ENCODE measurements at places on chromosomes 3 and 15. TPM values are rescaled to one million over a fixed set of nuclear protein-coding genes. Genes with fewer than 3 reads are reported as not detected.

The PLIN1 gene
- 0.27 TPM for total RNA-seq

DNA sequence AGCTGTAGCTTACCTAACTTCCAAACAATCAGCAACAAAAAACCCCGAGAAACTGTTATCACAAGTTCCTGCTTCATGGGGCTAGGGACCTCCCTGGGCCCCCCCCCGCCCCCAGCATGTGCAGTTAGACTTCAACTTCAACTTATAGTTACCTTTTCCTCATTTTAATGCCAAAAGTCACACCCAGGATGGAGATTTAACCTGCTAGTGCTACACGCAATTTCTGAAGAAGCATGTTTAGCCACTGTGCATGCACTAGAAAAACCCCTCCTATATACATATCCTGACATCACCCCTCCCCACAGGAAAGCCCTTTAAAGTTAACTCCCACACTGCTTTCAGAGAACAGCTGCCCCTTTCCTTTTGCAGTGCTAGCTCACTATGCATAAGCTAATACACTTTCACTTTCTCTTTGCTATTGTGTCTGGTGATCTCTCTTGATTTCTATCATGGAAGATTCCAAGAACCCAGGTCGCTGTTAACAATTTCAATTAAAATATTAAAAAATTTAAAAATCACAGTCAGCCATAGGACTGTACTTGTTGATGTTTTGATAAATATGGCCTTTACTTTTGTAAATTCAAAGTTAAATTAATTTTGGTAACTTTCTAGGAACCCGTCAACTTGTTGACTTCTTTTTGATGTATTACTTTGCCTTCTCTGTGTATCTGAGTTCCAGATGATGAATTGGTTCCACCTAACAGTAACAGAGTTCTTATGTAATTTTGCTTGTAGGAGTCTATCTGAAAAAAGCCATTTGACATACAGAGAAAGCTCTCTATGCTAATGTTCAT is 75.2 kb upstream of the ACAD9 start:
- no peak for DNase-seq

GRCh38 chr15:77753281-77753873 is 120.7 kb upstream of the LINGO1 start:
- peak; percentile 75 for DNase-seq

The MASP1 gene
- total RNA-seq, result 1.4 TPM

DNA sequence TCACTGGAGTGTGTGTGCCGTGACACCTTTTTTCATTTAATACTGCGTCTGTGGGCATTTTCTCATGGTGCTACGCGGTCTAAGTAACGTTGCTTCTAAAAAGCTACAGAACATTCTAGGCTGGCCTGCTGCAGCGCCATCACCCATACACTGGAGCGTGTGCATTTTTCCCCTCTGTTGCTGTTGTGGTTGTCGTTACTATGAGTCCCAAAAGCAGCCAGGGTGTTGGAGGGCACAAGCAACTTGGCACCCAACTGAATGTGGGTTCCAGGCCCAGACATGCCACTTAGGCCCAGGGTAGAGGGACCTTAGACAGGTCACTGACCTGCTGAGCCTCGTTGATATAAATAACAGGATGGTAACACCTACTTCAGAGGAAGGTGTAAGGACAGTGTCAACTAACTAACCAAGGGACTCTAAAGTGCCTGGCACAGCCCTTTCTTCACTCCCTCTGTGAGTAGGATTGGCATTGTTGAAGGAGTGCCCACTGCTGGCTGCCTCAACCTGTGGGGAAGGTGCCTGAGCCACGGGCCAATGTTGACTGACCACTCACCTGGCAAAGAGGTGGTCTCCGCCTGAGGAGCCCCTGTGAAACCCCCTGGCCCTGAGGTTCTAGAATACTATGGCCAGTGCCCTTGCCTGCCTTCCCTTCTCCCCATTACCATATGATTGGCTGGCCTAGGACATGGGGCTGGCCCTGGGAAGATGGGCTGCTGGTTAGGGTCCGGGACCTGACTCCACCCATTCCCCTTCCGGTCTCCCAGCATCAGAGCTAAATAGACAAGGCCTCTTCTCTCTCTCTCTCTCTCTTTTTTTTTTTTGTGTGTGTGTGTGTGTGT is 3.5 kb downstream of the CSK start:
- no peak for DNase-seq

- no peak for DNase-seq
These were observed 43.7 kb upstream of the NDUFB4 start for GRCh38 chr3:120552184-120553172.

The SOX14 gene
- total RNA-seq, result 0.44 TPM

The GOLGA8G gene
- total RNA-seq, result not detected

- no peak for DNase-seq
These were observed 34.2 kb downstream of the TXNRD3 start for GRCh38 chr3:126620738-126621137.

GRCh38 chr15:74568594-74568993 is 27.6 kb downstream of the ARID3B start:
- no peak for DNase-seq

The PRSS50 gene
- 4.8 TPM for total RNA-seq

DNA sequence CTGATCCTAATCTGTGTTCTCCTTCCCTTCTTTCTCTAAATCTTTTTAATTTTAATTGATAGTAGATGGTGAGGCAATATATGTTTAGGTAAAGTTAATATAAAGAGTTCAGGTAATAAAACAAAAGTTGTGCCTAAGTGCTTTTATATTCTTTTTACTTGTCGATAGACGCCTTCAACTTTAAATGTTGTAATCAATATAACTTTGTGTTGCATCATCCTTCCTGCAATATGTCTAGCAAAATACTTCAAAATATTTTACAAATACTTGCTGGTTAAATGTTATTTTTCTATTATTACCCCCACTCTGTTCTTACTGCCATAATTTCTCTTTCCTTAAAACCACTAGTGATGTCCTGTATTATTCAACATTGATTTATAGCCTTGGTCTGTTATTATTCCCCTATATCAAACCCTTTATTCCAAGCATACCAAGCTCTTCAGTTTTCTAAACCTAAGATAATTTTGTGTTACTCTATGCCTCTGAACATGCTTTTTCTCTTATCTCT is 92.4 kb downstream of the NAALADL2 start:
- no peak for DNase-seq

DNA sequence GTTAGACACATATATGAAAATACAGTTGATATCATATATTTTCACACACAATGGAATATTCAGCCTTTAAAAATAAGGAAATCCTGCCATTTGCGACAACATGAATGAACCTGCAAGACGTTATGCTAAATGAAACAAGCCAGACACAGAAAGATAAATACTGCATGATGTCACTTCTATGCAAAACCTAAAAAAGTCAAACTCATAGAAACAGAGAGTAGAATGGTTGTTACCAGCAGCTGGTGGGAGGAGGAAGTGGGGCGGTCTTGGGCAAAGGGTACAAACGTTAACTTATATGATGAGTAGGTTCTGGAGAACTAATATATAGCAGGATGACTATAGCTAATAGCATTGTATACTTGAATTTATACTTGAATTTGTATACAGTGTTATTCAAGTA is 213.2 kb upstream of the NR2F2 start:
- no peak for DNase-seq

DNA sequence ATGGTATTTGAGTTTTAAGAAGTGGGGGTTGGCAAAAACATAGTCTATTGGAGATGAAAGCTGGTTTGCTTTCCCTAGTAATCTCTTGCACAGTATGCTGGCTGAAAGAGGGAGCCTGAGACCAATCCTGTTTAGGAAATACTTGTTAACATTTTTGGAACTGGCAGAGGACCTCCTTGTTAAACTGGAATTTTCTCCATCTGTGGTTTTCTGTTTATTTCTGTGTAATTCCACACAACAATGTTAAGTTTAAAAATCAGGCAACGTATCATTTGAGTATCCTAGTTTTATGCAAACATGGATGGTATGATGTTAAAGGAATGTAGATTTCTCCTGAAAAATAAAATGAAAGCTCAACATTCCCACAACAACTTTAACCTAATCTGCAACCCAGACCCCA is 536.0 kb upstream of the TBL1XR1 start:
- no peak for DNase-seq

- no peak for DNase-seq
These were observed 315.0 kb upstream of the LRRFIP2 start for GRCh38 chr3:37489355-37489754.

- DNase-seq, result no peak
These were observed 632 bp downstream of the MTHFS start for GRCh38 chr15:79896131-79896633.

GRCh38 chr3:100400419-100400779 is 490 bp downstream of the TOMM70 start:
- DNase-seq, result no peak

GRCh38 chr15:59299929-59300617 is 72.6 kb downstream of the MYO1E start:
- DNase-seq, result no peak

- DNase-seq, result no peak
These were observed 18.3 kb upstream of the SEMA3F start for GRCh38 chr3:50136714-50137405.

- no peak for DNase-seq
These were observed 138.9 kb upstream of the COL8A1 start for GRCh38 chr3:99499235-99500158.

The ARL6 gene
- total RNA-seq, result 8.2 TPM

- no peak for DNase-seq
These were observed 346.2 kb downstream of the IGSF11 start for GRCh38 chr3:118688396-118688884.

GRCh38 chr3:62827550-62827949 is 47.7 kb downstream of the CADPS start:
- DNase-seq, result no peak

DNA sequence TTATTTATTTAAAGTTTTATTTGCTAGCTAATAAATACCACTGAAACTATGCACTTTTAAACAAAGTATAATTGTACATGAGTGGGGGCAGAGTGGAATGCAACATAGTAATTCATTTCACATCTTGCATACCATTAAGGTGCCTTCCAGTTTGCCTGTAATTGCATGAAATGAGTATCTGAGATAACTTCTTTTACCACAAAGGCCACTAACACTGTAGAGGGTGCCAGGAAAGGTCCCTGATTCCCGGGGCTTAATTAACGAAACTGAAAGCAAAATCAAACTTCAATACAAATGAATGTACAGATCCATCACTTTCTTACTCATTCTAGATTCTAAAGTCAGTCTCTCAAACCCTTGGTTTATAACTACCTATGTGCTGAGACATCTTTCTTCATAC is 2.1 kb downstream of the CD47 start:
- no peak for DNase-seq

- no peak for DNase-seq
These were observed at the start of gene BCHE for GRCh38 chr3:165837058-165837525. TSS of gene BCHE (minus strand) at chr3:165837423. CDS start at chr3:165831033, 6,390 bp downstream.

The PROS1 gene
- total RNA-seq, result 16.9 TPM

DNA sequence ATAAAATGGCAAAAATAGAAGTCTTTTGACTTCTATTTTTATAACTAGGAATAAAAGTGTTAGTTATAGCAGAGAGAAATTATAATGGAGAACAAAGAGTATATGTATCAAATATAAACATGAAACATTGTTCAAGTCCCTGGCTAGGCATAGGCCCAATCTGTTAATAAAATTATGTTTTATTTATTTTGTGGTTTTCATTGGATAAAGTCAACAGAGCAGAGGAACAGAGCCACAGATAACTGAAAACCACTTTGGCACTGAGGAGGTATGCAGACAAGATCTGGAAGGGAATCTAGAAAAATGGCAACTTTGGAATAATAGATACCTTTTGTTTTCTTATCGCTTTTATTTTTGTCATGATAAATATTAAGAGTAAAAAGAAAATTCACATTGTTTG is 50.4 kb upstream of the ICE2 start:
- DNase-seq, result no peak

DNA sequence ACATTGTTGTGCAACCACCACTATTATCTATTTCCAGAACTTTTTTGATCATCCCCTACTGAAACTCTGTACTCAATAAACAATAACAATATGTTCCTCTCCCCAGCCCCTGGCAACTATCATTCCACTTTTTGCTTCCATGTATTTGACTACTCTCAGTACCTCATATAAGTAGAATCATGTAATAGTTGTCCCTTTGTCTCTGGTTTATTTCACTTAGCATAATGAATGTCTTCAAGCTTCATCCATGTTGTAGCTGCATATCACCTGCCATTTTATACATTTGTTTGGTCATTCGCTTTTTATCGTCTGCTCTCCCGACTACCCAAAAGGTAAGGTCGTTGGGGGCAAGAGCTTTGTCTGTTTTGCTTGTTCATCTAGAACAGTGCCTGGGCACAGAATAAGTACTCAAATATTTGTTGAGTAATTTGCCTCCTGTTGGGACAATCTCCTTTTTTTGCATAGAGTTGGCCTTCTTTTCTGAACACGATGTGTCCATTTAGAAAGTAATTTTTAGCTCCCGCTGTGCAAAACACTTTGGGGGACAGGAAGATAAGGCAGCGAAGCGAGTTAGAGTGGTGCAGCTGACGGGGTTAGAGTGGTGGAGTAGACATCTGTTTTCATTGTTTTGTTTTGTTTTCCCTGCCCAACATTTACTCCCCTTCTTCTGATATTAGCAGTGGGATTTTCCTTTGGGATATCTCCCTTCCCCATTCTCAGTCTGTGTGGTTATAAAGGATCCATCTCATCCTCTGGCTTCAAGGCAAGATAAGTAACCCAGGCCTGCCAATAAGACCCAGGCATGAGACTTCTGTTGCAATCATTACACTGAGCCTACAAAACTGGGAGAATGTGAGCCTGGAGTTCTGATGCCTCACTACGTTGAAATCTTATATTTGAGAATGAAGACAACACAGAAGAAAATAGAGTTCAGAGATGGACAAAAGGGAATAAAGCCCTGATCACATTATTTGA is 83.4 kb upstream of the RNU6-1 start:
- DNase-seq, result no peak

The MYRIP gene
- 0.53 TPM for total RNA-seq

DNA sequence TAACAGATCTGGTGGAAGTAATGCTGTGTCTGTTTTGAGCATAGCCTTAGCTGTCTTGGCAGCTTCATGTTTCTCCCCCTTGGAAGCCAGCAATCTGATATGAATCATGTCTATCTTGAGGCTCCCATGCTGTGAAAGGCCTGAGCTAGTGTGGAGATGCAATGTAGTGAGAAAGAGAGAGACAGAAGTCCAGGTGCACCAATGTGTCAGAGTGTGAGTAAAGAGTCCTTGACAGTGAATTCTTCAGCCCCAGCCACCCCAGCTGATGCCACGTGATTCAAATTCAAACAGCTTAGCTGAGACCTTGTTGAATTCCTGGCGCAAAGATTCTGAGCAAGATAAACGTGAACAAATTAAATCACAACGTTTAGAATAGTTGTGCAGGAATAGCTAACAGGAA is 704.2 kb downstream of the EDEM1 start:
- DNase-seq, result no peak

- DNase-seq, result no peak
These were observed 53.5 kb downstream of the TBC1D2B start for GRCh38 chr15:78023865-78024518.

The SAMMSON gene
- not detected for total RNA-seq

- DNase-seq, result no peak
These were observed 78.0 kb upstream of the MBNL1 start for GRCh38 chr3:152190636-152191183.

DNA sequence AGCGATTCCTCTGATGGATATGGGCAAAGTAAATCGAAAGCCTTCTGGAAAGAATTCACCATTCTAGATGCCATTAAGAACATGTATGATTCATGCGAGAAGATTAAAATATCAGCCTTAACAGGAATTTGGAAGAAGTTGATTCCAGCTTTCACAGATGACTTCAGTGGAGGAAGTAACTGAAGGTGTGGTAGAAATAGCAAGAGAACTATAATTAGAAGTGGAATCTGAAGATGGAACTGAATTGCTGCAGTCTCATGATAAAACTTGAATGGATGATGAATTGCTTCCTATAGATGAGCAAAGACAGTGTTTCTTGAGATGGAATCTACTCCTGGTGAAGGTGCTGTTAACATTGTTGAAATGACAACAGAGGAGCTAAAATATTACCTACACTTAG is 30.1 kb upstream of the TBC1D23 start:
- no peak for DNase-seq

Measured in mesothelial cell of epicardium (in vitro differentiated cells).